ENCODE measurements at places on chromosomes 7 and 10. TPM values are rescaled to one million over a fixed set of nuclear protein-coding genes. Genes with fewer than 3 reads are reported as not detected.

- no peak for DNase-seq
Measured at GRCh38 chr7:102935450-102936115, 22.8 kb downstream of the LRRC17 start.

DNA sequence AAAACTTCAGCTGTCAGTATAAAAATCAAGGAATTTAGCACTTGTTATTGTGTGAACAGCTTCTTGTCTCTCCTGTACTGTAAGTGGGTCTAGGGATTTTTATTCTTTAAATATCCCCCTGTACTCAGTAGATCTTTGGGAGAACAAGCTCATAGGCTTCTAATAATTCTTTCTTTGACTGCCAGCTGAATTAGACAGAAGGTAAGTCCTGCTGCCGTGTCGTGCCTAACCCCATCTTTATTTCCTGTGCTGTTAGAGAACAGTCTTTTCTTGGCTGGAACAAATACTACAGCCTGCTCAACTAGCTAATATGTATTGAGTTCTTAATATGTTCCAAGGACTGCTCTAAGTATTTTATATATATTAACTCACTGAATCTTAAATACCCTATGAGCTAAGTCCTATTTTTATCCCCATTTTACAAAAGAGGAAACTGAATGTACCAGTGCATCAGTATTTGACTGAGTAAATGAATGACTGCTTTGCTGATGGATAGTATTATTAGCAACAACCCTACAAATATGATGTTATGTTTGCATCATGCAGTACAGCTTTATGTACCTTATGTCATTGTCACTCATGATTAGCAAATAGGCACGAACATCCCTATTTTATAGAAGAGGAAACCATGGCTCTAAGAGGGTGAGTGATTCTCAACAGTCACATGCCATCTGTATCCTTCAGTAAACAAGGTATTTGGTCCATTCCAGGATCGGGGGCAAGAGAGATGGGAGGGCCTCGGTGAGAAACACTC lies 5.5 kb upstream of the DUSP5 start:
- DNase-seq = no peak

The ZCWPW1 gene
- 6.2 TPM for total RNA-seq

The LRRC61 gene
- 17.2 TPM for total RNA-seq

The OR2A12 gene
- total RNA-seq = not detected

Data from activated naive CD8-positive, alpha-beta T cell treated with anti-CD3 and anti-CD28 coated beads, Interleukin-2, amount 10 ng/mL, durations not matched to agents 7 days and 5 days (primary cell).